Central memory CD8-positive, alpha-beta T cell (primary cell): ENCODE measurements at places on chromosomes 5 and 9.

DNA sequence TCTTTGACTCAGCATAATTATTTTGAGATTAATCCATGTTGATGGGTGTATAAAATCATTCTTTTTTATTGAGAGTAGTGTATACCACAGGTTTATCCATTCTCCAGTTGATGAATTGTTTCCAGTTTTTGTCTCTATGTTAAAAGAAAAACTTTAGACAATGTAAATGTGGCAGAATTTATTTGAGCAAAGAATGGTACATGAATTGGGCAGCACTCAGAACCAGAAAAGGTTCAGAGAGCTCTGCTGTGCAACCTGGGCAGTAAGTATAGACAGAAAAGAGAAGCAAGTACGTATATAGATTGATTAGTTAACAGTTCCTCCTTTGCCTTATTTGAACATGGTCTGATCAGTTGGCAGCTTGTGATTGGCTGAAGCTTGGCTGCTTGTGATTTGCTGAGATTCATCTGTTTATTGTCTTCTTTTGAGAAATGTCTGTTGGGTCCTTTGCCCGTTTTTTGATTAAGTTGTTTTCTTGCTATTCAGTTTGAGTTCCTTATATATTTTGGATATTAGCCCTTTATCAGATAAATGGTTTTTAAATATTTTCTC, 41.4 kb downstream of the CDC42SE2 start:
- peaks cover 26% of the 10 kb centered on the region for H3K36me3 ChIP-seq
- H3K4me3 ChIP-seq: peak overlapping the region; percentile 19
- peaks cover 59% of the 10 kb centered on the region for H3K4me1 ChIP-seq

- no peak overlapping the region for H3K27ac ChIP-seq
- peaks cover 6% of the 10 kb centered on the region for H3K4me1 ChIP-seq
- H3K27me3 ChIP-seq: peaks cover 36% of the 10 kb centered on the region
- DNase-seq: no peak
- H3K36me3 ChIP-seq: no peaks in the 10 kb centered on the region
These were observed 154.3 kb upstream of the ZNF618 start for GRCh38 chr9:113721856-113722255.

DNA sequence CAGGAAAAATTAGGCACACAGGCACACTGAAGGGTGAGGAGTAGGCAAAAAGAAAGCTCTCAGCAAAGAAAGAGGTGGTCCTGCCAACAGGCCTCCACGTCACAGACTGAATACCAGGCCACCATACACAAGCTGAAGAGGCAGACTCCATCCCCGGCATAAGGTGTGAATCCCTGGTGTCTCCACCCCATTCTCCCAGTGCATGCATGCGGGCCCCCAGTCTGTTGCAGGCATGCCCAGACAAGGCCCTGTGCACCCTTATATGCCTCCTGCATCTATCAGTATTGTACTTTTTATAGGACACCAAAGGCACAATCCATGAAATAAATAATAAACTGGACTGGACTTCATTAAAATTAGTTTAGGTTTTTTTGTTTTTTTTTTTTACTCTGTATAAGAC, 73.1 kb downstream of the RGMB start:
- H3K4me3 ChIP-seq: no peak overlapping the region
- H3K27me3 ChIP-seq: no peaks in the 10 kb centered on the region
- no peak overlapping the region for H3K27ac ChIP-seq
- DNase-seq: no peak
- no peaks in the 10 kb centered on the region for H3K4me1 ChIP-seq

GRCh38 chr5:81517462-81517861, 123.5 kb upstream of the ACOT12 start:
- DNase-seq: no peak
- no peaks in the 10 kb centered on the region for H3K36me3 ChIP-seq
- H3K4me3 ChIP-seq: no peak overlapping the region
- no peak overlapping the region for H3K27ac ChIP-seq

DNA sequence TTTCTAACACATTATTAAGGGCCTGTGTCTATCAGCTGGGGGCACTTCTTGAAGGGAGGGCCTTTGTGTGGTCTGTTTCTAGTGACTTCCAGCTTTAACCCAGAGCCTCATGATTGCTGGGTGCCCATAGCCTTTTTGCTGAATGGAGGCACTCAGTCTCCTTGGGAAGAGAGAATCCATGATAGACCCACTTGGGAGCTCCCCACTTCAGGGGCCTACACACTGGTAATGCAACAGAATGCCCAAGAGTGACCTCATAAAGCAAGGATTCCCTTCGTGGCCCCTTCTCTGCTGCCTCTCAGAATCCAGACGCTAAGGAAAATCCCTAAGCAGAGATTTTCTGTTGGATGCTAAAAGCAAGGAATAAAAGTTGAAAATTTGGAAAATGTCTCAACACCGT, at the start of gene CATSPER3:
Gene CATSPER3 (plus strand): TSS at position 301 of the 400 bp plus-strand sequence. CDS start 85 bp downstream, at position 386.
- peaks cover 11% of the 10 kb centered on the region for H3K4me1 ChIP-seq
- no peak within 1 kb of the TSS for H3K27ac ChIP-seq
- H3K4me3 ChIP-seq: no peak within 1 kb of the TSS

GRCh38 chr5:126351153-126351552, 72.1 kb upstream of the GRAMD2B start:
- no peaks in the 10 kb centered on the region for H3K36me3 ChIP-seq
- no peak overlapping the region for H3K4me3 ChIP-seq
- no peak overlapping the region for H3K27ac ChIP-seq
- DNase-seq: no peak
- peaks cover 34% of the 10 kb centered on the region for H3K27me3 ChIP-seq

- H3K27me3 ChIP-seq: no peaks in the 10 kb centered on the region
- H3K4me1 ChIP-seq: no peaks in the 10 kb centered on the region
- no peak overlapping the region for H3K4me3 ChIP-seq
- H3K27ac ChIP-seq: no peak overlapping the region
- DNase-seq: no peak
- H3K36me3 ChIP-seq: no peaks in the 10 kb centered on the region
These were observed 109.4 kb downstream of the ZNF608 start for GRCh38 chr5:124637011-124637410.

GRCh38 chr5:173396311-173396993, 68.2 kb upstream of the STC2 start:
- DNase-seq: no peak
- H3K4me3 ChIP-seq: no peak overlapping the region
- H3K27me3 ChIP-seq: peaks cover 39% of the 10 kb centered on the region
- H3K4me1 ChIP-seq: no peaks in the 10 kb centered on the region
- no peaks in the 10 kb centered on the region for H3K36me3 ChIP-seq
- H3K27ac ChIP-seq: no peak overlapping the region

DNA sequence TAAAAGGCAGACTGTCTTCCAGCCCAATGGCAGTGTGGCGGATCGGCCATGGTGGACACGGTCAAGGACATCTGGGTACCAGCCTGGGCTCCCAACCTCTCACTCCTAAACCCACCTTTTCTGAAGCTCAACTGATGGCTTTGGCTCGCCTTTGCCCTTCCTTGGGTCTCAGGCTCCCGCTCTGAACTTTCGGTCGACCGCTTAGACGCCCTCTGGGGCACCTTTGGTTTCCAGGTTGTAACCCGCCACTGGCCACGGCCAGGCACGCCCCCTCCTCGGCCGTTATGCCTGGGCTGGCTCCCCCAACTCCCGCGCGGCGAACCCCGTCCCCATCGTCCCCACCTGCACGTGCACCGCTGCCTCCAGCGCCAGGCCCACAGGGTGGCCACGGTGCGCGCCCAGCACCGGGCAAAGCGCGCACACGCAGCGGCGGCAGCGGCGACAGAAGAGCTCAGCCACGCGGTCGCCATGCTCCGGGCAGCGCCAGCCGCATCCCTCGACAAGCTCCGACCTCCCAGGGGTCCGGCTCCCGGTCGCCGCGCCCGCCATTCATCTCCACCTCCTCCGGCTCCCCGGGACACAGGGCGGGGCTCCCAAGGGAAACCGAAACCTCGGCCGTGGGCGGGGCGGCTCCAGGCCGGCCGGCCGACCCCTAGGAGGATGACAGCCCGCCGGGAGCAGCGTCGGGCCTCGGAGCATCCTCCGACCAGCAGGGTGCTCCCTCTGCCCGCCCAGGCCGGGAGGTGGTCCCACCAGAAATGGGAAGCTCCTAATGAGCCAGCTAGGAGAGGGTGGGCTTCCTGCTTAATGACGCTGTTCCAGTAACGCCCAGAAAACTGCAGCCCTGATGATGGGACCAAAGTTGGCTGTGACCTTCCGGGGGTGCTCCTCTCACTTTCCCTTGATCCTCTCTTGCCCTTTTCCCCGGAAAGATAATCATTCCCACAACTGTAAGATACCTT, at the start of gene TRIM14:
Gene TRIM14 (minus strand): TSS at position 583 of the 962 bp plus-strand sequence. CDS start 34 bp downstream, at position 549.
- peaks cover 39% of the 10 kb centered on the region for H3K4me1 ChIP-seq
- H3K27ac ChIP-seq: peak within 1 kb of the TSS; percentile 94
- H3K27me3 ChIP-seq: no peaks in the 10 kb centered on the region
- DNase-seq: peak; percentile 19
- peaks cover 28% of the 10 kb centered on the region for H3K36me3 ChIP-seq

GRCh38 chr5:135974021-135974600, 19.3 kb upstream of the LECT2 start:
- no peak overlapping the region for H3K4me3 ChIP-seq
- H3K4me1 ChIP-seq: no peaks in the 10 kb centered on the region
- no peak for DNase-seq

DNA sequence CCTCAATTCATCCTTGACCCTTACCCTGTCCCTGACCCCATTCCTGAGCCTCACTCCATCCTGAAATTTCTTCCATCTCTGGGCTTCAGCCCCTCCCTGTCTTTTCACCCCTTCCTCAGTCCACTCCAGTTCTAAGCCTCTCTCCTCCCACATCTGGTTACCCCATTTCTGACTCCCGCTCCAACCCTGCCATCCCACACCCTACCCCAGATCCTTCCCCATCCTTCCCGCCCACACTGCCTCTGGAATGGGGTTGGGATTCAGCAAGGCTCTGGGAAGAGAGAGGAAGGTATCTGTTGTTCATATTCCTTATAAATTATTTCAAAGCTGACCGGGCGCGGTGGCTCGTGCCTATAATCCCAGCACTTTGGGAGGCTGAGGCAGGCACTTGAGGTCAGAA, 29.9 kb upstream of the MVB12B start:
- no peaks in the 10 kb centered on the region for H3K4me1 ChIP-seq
- H3K27me3 ChIP-seq: peaks cover 45% of the 10 kb centered on the region
- DNase-seq: no peak

DNA sequence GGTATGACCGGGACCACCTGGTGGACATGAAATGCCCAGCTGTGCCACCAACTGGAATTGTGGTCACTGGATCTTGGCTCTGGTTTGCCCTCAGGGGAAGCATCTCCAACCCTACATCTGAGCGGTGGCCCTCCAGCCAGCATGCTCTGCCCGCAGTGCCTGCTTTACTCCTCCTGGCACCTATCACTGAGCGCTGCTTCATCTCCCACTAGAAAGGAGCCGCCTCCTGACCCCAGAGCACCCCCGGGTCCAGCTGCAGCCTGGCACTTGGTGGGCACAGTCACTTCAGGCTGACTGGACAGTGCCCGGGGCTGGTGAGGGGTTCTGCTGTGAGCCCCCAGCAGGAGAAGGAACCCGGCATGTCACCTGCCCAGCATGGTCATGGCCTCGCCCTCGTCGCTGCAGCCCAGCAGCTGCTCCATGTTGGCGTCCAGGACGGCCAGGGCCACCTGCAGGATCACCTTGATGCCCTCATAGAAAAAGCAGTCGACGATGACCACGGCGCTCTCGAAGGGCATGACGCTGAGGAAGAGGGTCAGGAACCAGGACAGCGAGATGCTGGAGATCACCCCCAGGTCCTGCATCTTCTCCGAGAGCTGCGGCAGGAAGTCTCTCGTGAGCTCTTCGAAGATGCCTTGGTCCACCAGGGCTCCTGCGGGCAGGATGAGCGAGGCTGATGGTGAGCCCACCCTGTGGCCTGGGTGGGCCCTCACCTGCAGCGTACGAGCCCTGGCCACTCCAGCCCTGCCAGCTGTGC, 16.1 kb upstream of the MRNIP start:
- no peak overlapping the region for H3K4me3 ChIP-seq
- no peak for DNase-seq
- no peaks in the 10 kb centered on the region for H3K27me3 ChIP-seq
- H3K36me3 ChIP-seq: peaks cover 9% of the 10 kb centered on the region
- H3K27ac ChIP-seq: peak overlapping the region; percentile 73

DNA sequence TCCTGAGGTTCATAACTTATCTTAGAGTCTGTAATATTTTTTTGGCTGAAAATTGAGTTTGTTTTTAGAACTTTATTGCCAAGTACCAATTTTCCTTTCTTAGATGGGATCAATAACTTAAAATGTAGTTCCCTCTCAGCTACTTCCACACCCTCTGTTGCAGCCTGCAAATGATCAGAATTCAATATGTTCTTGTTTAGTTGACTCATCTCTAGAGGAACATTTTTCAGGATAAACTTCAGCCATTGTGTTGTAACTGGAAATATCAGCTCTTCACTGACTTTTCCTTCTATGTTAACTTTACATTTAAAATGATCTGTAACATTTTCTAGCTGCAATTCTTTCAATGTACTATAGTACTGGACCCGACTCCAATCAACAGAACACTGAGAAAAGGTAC, 115.7 kb downstream of the ESM1 start:
- no peak for DNase-seq
- peaks cover 12% of the 10 kb centered on the region for H3K27me3 ChIP-seq
- H3K4me1 ChIP-seq: peaks cover 8% of the 10 kb centered on the region
- no peak overlapping the region for H3K27ac ChIP-seq
- H3K36me3 ChIP-seq: no peaks in the 10 kb centered on the region
- H3K4me3 ChIP-seq: no peak overlapping the region

GRCh38 chr5:4947893-4948536, 192.1 kb upstream of the ADAMTS16 start:
- H3K36me3 ChIP-seq: no peaks in the 10 kb centered on the region
- H3K27ac ChIP-seq: no peak overlapping the region
- no peaks in the 10 kb centered on the region for H3K4me1 ChIP-seq
- no peaks in the 10 kb centered on the region for H3K27me3 ChIP-seq
- DNase-seq: no peak

DNA sequence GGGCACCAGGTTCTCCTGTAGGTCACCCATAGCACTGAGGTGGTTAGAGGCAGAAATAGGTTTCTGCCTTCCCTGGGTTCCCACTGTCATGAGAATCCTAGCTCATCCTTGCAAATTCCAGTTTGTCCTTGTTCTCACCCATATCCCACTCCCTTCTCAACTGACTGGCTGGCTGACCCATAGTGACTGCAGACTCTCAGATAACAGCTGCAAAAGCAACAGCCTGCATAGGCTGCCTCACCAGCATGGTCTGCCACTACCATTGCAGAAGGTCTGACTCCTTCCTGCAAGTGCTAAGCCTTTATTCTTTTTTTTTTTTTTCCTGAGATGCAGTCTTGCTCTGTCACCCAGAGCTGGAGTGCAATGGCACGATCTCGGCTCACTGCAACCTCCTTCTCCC, 194.0 kb downstream of the SEMA6A start:
- H3K27ac ChIP-seq: no peak overlapping the region
- no peak for DNase-seq
- H3K4me1 ChIP-seq: no peaks in the 10 kb centered on the region

DNA sequence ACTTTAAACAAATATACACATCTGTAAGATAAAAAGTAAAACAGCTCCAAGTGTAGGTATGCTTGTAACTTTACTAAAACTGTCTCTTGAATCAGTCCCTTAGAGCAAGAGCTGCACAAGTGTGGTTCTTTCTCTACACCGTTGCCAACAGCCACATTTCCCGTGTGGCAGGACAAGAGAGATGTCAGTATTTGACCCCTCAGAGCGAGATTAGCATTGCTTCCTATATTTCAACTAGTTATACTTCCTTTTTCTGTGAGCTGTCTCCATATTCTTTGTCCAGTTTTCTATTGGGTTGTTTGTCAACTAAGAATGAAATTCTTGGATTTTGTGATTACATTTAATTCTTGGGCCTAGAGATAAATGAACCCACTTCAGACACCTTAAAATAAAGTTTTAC, 8.0 kb downstream of the PLIN2 start:
- H3K27ac ChIP-seq: no peak overlapping the region
- H3K4me1 ChIP-seq: peaks cover 14% of the 10 kb centered on the region
- H3K27me3 ChIP-seq: no peaks in the 10 kb centered on the region
- peaks cover 62% of the 10 kb centered on the region for H3K36me3 ChIP-seq
- H3K4me3 ChIP-seq: no peak overlapping the region
